ENCODE measurements at places on chromosomes 1 and 21.

GRCh38 chr1:221712776-221713431 is 29.0 kb downstream of the DUSP10 start:
- DNase-seq = no peak

DNA sequence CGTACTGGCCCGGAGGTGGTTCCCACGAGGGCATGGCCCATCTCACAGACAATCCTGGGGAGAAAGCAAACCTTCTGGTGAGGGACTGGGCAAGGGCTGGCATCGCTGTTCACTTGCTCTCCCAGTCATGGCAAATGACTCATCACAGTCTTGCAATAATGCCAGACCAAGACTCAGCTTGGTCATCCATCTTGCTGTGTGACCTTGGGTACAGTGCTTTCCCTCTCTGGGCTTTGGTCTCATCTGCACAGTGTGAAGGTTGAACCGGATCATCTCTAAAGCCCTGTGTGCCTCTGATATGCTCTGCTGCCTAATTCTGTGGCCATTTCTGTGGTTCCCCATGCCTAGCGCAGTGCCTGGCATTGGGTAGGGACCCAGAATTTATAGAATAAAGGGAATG is 143.6 kb upstream of the CD34 start:
- no peak for DNase-seq

- DNase-seq = no peak
These were observed 9.9 kb downstream of the KIAA1614 start for GRCh38 chr1:180922631-180923015.

- DNase-seq = no peak
These were observed 247.9 kb downstream of the AMY1C start for GRCh38 chr1:103997631-103998030.
